ENCODE measurements at places on chromosomes 12 and 14.

- DNase-seq, result peak; percentile 15
Observed at GRCh38 chr14:35140718-35141581, 18.6 kb downstream of the PRORP start.

DNA sequence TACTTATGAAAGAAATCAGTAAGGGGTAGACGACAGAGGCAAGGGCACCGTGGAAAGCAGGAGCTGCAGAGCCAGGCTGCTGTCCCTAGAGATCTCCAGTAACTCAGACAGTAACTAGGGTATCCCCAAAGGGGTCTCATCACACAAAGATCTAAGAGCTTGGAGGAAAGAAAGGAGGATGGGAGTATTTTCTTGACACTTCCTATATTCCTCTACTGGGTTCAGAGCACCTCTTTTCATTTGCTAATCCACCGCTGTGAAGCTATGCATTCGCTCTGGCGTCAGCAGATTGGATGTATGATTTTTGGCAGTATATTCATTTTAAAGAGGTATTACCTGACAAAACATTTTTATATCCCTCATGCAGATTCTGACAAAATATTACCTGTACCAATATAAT lies 12.6 kb downstream of the USP44 start:
- no peak for DNase-seq

- no peak for DNase-seq
Observed at GRCh38 chr14:26286081-26286912, 311.5 kb downstream of the NOVA1 start.

DNA sequence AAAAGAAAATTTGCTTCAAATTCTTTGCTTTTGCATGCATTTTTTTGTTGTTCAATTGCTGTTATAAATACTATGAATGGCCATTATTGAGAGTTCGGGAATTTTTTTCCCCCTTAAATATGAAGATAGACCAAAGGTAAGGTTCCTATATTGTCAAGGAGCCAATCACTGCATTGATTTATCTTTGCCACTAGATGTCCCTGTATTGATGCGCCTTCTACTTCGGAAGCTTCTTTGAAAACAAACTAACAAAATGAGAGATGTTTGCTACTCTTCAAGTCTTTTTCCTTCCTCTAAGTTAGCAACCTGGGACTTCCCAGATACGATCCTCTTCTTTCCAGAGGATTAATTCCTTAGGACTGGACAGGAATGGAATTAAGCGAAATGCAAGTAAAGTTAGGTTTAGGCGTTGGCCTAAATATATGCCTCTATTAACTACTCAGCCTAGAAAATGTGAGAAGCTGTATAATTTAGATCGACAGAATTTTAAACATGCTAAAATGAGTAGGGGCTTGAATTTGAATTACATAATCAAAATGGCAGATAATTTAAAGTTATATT lies 318.1 kb downstream of the AEBP2 start:
- no peak for DNase-seq

DNA sequence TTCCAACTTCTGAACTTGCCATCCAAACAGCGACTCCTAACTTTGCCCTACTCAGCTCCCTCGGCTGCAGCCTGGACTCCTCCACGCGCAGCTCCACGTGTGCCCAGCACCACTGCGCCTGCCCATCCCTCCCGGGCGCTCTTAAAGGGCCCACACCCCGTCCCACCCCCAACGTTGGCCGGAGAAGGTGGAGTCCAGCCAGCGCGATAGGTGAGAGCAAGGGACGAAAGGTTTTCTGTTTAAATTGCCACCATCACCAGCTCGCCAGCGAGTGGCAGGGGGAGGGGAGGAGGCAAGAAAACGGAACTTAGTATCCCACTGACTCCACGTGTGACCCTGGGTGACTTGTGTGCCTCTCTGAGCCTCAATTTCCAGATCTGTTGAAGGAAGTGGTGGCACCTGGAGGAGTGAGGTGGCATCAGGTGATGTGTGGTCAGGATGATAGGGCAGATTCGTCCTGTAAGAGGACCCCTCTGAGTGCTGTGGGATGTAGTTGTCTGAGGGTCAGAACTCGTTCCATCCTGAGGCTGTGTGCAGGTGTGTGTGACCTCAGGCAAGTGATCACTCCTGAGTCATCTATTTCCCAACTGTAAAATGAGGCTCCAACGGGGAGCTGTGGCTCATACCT lies 59.7 kb downstream of the TRPV4 start:
- DNase-seq, result no peak

DNA sequence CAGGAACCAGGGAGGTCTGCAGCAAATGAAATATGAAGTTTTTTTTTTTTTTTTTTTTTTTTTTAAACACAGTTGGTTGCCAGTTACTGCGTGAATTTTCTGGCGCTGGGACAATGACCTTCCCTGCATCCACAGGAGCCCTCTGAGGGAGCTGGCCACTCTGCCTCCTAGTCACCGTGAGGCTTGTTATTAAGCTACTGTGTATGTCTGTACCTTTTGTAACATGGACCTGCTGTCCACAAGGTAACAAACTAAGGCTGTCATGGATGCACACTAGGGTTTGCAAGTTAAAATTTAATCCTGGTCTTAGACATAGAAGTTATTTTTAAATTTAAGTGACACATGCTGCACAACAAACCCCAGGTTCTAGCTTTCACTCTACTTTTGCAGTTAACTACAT lies 211.0 kb downstream of the SSPN start:
- DNase-seq, result no peak

GRCh38 chr12:105741786-105742566 lies 396.8 kb downstream of the NUAK1 start:
- DNase-seq, result no peak

- no peak for DNase-seq
Observed at GRCh38 chr12:5439371-5439771, 7.5 kb downstream of the NTF3 start.

- DNase-seq, result no peak
Observed at GRCh38 chr14:30656190-30656632, 34.1 kb downstream of the SCFD1 start.

DNA sequence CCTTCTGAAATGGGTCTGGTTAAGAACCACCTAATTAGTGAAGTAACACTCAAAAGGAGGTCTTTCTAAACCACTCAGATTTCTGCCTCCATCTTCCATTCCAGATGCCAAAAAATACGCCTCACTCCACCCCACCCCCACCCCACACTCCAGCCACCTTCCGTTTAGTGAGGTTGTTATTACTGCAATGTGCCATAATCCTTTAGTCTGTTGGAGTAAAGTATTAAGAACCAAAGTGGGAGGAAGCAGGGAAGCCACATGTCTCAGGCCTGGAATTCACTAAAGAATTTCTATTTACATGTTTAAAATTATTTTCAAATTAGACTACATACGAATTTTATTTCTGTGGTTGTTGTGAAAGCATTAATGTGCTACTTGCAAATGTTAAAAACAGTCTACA lies 7.4 kb downstream of the KIF21A start:
- DNase-seq, result no peak

DNA sequence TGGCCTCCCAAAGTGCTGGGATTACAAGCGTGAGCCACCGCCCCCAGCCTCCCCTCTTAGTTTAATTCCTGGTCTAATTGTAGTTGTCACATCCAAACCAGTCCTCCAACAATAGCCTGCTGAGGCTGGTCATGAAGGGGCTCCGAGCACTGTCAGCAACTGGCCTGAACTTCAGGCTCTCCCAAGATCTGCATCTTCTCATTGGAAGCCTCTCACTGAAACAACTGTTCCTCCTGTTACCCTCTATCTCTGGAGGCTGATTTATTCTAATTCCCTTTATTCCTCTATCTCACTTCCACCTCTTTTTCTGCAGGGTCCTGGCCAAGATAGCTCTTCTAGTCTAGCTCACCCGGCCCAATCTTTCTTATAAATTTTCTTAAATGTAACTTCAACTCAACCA lies 89.4 kb downstream of the DUSP16 start:
- no peak for DNase-seq

DNA sequence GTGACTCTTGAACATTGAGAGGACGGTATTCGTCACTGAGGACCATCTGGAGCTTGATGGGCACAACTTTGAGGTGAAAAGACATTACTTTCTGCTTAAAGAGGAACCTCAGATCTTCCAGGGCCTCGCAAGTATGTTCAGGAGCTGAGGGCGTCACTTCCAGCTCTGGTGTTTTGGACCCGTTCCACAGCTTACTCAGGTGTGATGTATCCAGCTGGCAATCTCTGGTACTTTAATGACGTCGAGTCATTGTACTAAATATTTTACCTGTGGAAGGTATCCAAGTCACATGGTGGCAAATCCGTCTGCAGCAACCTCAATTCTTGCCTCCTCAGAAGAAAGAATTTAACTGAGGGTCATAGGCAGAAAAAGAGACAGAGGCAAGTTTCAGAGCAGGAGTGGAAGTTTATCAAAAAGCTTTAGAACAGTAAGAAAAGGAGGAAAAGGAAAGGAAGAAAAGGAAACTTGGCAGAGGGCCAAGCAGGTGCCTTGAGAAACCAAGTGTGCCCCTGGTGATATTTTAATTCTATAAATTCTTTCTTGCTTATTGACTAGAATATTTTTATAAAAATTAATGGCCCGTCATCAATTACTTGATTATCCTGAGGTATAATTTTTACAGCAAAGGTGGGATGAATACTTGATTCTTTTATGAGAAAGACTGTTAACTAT lies 250.6 kb downstream of the AEBP2 start:
- peak; percentile 41 for DNase-seq

GRCh38 chr12:84070292-84070691 lies 842.3 kb downstream of the SLC6A15 start:
- no peak for DNase-seq

DNA sequence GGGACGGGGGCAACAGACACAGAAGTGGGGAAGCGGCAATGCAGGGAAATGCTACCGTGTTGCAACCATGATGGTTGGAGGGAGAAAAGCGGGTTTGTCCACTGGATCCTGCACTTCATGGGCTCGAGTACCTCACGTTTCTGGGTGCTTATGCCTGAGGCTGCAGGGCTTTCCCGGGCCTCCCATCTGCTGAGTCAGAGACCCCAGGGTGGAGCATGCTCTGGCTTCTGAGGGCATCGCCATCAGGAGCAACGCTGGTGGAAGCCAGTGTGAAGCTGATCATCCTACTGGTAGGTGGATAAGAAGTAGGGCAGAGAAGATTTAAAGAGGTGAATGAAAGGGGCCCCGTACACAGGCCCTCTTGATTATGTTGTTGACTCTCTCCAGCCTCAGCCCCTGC lies 5.0 kb upstream of the ADGRD1 start:
- no peak for DNase-seq

GRCh38 chr14:77279719-77280118 lies 8.7 kb upstream of the NGB start:
- DNase-seq, result no peak

DNA sequence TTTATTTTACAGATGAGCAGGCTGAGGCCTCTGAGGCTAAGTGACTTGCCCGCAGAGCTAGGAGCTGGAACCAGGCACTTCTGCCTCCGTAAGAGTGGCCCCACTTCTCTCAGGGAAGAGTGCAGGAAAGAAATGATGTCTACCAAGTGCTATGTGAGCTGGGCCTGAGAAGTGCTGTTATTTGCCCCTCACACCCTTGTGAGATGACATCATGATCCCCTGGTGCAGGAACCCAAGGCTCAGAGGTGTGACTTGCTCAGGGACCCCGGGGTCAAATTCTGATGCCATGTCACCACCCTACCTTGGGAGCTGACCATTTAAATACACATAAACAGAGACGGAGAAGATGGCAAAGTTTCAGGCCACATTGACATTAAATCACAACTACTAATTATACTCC lies 63.7 kb upstream of the DDX11 start:
- no peak for DNase-seq

DNA sequence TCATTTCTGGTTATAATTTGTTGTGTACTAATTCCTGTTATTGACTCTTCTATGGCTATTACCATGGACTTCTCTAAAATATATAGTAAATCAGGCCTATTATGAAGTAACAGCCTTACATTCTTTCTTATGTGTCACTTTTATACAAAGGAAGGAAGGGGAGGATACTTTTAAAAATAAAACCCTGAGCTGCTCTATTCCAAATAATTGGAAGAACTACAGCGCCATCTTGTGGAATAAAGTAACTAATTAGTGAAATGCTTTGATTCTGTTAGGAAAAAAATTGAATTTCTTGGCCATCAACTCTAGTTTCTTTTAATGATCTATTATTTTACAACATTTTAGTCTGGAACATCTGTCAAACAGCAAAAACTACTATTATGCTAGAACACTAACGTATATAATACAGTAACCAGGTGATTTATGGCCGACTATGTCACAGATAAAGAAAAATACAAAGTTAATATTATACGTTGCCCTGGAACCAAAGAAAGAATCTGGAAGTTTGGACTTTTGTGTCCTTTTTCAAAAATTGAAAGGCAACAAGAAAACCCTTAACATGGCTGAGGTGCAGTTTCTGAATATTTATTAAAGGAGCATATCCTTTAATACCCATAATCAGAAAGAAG lies 55.0 kb upstream of the NELL2 start:
- peak; percentile 67 for DNase-seq

- no peak for DNase-seq
Observed at GRCh38 chr12:88036353-88036965, 7.3 kb upstream of the C12orf50 start.

GRCh38 chr14:100025111-100025510 lies 40.1 kb upstream of the EVL start:
- no peak for DNase-seq

GRCh38 chr14:95711476-95712176 lies 2.3 kb downstream of the TCL1A start:
- no peak for DNase-seq

- no peak for DNase-seq
Observed at GRCh38 chr12:93426412-93426805, 15.3 kb downstream of the UBE2N start.

DNA sequence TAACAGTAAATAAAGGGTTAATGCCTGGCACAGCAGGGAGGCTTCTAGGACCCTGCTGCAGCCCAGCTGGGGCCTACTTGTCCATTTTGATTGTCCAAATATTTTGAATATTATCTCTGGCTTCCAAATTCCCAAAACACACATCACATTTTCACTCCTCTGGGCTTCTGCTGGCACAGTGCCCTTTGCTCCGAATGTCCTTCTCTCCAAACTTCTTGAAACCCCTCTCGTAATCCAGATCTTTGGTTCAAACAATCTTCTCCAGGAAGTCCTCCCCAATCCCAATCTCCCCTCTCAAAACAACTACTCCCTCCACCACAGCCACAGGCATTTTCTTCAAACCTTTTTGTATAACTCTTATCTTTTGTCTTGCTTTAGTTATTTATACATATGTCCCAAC lies 225.6 kb downstream of the PPM1H start:
- no peak for DNase-seq

GRCh38 chr14:36426836-36427235 lies 93.2 kb downstream of the NKX2-1 start:
- no peak for DNase-seq

All from NCI-H2081 treated with DMSO at 0.1 percent for 48 hours (cell line).